A673 (cell line): ENCODE measurements at places on chromosomes 16 and 17. TPM values are rescaled to one million over a fixed set of nuclear protein-coding genes. Genes with fewer than 3 reads are reported as not detected.
A peak's percentile ranks its signal among the peaks of the same experiment; 100 is the strongest.

DNA sequence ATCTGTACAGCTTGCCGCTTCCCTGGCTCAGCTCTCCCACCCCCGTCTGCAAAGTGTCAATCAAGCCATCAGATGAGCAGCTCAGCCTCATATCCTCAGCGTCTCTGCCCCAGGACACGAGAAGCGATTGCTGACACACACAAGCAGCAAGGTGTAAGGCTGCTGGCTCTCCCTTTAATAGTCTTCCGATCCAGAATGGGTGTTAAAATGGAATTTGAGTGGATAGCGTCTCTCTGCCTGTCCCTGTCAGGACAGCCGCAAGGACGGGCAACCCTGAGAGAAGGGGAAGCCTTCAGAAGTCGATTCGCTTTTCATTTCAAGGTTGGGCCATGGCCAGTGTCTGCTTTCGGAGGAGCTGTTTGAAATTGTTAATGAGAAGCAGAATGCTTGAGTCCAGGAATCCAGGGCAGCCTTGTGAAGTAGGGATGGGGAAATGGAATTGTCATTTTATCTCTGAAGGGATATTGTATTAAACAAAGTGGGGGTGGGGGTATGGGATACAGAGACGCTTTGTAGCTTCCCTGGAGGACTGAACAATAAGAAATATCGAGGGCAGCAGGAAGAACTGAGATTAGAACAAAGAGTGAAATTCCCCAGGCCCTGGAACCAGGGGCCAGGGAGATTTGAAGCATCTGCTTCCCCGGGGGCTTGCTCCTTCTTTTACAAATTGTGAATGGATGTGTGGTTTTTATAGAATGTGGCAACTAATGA lies 4.7 kb upstream of the PIPOX start:
- DNase-seq, result peak; percentile 74
- H3K27ac ChIP-seq, result peak overlapping the region; percentile 65

Gene SMPD3
- 0.17 and 0.70 TPM in 2 replicates for total RNA-seq

GRCh38 chr16:976389-976931 lies 5.1 kb upstream of the SOX8 start:
- H3K27me3 ChIP-seq, result no peaks in the 10 kb centered on the region
- no peak overlapping the region for H3K27ac ChIP-seq
- no peaks in the 10 kb centered on the region for H3K36me3 ChIP-seq
- no peaks in the 10 kb centered on the region for H3K4me1 ChIP-seq
- no peak for DNase-seq
- no peak overlapping the region for H3K4me3 ChIP-seq

Gene RDM1
- total RNA-seq, result 2.1 and 5.5 TPM in 2 replicates

Gene DRC3
- total RNA-seq, result 1.0 and 2.0 TPM in 2 replicates

DNA sequence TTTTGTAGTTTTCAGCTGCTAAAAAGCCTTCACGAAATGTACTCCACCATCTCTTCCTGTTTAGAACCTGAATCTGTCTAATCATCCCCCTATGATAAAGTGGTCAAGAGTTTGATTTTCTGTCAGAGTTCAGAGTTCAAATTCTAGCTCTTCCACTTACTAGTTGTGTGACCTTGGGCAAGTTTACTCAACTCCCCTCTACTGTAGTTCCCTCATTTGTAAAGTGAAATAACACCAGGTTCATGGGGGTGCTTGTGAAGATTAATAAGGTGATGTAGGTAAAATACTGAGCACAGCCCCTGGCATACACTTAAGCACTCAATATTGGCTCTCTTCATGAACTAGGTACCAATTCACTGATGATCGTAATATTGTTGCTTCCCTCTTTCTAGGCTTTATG lies 1.2 kb upstream of the CDC6 start:
- no peaks in the 10 kb centered on the region for H3K27me3 ChIP-seq
- peaks cover 6% of the 10 kb centered on the region for H3K4me1 ChIP-seq
- no peak overlapping the region for H3K4me3 ChIP-seq
- no peak for DNase-seq
- H3K27ac ChIP-seq, result no peak overlapping the region
- peaks cover 15% of the 10 kb centered on the region for H3K36me3 ChIP-seq

DNA sequence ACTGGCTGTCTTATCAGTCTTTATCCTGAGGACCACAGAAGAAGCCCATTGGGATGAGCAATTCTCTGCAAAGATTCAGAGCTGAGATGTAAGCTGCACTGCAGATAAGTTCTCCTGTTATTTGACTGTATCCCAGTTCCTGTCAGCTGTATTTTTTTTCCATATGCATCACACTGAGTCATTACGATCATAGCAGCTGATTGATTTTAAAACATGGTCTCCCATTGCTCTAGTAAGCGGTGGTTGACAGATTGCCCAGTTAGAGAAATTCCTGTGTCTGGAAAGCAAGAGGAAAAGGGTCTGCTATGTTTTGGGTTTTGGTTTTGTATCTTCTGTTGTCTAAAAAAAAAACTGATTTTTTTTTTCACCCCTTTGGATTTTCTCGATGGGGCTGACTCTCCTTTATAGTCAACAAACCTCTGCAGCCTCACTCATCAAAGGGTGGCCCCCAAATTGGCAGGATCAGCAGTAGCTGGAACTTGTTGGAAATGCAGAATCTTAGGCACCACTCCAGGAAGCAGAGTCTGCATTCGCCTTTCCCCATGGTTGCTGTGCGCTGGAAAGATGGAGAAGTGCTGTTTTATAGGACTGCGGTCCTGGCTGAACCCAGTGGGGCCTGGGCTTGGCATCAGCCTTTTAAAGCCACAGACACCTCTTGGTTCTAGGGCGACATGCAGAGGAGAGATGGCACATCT lies 220.1 kb upstream of the MPHOSPH6 start:
- H3K4me1 ChIP-seq, result no peaks in the 10 kb centered on the region
- no peak for DNase-seq
- no peaks in the 10 kb centered on the region for H3K36me3 ChIP-seq
- H3K4me3 ChIP-seq, result no peak overlapping the region

- peaks cover 20% of the 10 kb centered on the region for H3K36me3 ChIP-seq
- no peaks in the 10 kb centered on the region for H3K27me3 ChIP-seq
- peaks cover 11% of the 10 kb centered on the region for H3K4me1 ChIP-seq
- H3K27ac ChIP-seq, result peak overlapping the region; percentile 94
- no peak for DNase-seq
Observed at GRCh38 chr17:32445497-32445896, 1.2 kb downstream of the PSMD11 start.

Gene CX3CL1
- 0.15 TPM in 1 of 2 replicates, not detected in the other for total RNA-seq

- H3K27ac ChIP-seq, result no peak overlapping the region
- no peaks in the 10 kb centered on the region for H3K36me3 ChIP-seq
- no peaks in the 10 kb centered on the region for H3K4me1 ChIP-seq
- DNase-seq, result no peak
- peaks cover 23% of the 10 kb centered on the region for H3K27me3 ChIP-seq
Observed at GRCh38 chr16:19935694-19936093, 51.0 kb upstream of the GPRC5B start.
